ENCODE measurements at places on chromosomes 12 and 14.

DNA sequence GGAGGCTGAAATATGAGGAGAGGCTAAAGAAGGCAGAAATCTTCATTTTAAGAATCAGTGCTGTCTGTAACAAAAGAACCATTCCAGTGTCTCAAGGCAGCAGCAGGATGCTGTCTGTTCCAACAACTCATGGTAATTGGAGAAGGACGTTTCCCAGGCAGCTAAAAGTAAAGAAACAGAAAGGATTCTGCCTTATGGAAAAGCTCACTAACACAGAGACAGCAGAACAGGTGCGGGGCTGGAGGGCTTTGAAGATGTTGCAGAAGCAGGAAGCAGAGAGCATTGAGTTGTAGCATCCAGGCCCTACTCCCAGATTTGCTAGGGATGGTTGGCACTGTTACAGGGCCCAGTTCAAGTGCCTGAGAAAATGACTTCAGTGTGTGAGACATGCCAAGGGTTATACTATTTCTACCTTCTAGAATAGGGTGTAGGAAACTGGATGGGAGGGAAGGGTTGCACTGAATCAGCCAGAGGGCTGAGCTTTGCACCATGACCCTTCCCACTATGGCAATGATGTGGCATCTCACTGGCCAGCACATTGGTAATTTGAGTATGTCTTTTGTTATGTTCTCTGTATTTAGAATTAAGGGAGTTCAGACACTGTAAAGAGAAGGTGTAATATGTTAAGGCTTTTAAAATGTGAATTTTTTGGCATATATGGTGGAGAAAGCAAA lies 160.0 kb upstream of the FBXO33 start:
- no peak for DNase-seq

DNA sequence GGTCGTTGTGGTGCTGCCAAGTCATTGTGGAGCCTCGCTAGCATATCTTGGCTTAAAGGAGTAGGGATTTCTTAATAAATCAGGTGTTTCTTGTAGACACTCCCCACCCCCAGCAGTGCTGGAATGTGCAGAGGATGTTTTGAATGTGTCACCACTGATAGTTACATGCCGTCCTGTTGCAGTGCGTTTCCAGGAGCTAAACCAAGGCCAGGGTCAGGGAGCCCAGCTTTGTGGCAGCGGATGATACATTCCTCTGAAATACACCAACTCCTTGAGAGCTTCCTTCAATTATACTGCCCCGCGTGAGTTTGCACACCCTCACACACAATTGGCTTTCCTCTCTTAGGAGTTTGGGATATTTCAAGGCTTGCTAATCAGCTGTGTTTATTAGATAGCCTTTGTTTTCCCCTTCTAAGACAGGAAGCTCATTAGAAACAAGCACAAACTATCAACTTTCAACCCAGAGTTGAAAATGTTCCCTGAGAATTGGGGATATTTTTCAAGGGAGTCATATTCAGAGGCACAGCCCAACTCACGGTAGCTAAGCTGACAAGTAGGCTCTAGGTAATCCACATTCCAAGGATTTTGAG lies 154.9 kb downstream of the C12orf75 start:
- no peak for DNase-seq

DNA sequence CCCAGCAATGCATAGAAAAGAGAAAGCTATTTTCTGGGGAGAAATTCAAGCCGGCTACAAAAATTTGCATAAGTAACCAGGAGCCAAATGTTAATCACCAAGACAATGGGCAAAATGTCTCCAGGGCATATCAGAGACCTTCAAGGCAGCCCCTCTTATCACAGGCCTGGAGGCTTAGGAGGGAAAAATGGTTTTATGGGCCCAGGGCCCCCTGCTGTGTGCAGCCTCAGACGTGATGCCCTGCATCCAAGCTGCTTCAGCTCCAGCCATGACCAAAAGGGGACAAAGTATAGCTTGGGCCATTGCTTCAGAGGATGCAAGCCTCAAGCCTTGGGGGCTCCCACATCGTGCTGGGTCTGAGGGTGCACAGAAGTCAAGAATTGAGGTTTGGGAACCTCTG lies 15.8 kb downstream of the TMEM233 start:
- no peak for DNase-seq

DNA sequence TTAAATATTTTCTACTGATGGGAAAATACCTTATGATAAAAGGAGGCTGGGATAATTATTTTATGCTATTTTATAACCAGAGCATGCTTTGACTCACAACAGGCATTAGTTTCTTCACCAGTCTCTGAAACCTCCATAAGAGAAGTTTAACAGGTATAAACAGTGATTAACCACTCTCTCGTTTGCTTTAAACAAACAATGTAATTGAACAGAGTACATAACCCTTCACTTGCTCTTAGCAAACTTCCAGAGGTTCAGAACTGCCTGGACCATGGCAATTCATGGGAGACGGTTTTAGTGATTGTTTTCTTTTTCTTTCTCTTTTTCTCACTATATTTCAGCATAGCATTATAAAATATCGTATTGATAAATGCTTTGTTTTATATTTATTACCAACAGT lies 35.3 kb downstream of the CFAP251 start:
- DNase-seq: no peak

DNA sequence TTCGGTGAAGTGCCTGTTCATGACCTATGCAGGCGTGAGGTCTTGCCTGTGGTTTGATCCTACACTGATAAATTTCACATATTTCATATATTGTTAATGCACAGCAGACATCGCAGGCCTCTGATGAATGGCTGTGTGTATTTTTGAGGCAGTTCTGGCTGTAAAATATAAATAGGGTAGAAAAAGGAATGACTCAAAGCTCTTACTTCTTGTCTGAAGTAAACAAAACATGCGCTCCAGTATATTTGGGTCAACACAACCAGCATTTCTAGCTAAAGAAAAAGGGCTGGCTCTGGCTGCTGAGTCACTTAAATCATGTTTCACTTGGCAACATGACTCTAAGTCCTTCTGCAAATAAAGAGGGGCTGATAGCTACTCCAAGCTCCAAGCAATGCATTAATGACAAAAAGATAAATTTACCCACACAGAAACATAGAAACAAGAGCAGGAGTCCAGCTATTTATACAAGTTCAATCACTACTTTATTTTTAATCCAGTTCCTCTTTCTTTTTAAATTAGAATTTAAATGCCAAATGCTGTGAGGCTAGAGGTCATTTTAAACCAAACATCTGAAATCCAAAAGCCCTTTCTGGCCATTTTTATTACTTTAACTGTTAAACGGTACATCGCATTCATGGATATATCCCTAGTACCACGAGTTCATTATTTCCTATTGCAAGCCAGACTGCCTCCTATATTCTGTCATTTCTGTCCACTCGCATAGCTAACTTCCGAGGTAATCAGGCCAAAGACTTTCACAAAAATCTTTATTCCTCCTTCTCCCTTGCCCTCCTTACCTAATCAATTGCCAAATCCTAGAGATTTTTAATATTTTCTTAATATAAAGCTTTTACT lies 54.3 kb upstream of the TMCC3 start:
- no peak for DNase-seq

DNA sequence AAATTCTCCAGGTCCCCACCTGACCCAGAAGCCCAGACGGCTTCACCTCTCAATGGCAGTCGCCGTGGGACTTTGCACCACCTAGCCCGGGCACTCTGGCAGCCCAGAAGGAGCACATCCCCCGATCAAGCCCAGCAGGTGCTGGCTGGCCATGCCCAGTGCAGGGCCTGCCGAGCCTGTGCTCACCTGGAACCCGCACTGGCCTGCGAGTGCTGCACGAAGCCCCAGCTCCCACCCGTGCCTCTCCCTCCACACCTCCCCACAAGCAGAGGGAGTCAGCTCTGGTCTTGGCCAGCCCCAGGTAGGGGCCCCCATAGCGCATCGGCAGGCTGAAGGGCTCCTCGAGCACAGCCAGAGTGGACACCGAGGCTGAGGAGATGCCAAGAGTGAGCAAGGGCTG lies 144.5 kb downstream of the NUBPL start:
- no peak for DNase-seq

GRCh38 chr14:102320033-102320660 lies 601 bp downstream of the ZNF839 start:
- DNase-seq: no peak

DNA sequence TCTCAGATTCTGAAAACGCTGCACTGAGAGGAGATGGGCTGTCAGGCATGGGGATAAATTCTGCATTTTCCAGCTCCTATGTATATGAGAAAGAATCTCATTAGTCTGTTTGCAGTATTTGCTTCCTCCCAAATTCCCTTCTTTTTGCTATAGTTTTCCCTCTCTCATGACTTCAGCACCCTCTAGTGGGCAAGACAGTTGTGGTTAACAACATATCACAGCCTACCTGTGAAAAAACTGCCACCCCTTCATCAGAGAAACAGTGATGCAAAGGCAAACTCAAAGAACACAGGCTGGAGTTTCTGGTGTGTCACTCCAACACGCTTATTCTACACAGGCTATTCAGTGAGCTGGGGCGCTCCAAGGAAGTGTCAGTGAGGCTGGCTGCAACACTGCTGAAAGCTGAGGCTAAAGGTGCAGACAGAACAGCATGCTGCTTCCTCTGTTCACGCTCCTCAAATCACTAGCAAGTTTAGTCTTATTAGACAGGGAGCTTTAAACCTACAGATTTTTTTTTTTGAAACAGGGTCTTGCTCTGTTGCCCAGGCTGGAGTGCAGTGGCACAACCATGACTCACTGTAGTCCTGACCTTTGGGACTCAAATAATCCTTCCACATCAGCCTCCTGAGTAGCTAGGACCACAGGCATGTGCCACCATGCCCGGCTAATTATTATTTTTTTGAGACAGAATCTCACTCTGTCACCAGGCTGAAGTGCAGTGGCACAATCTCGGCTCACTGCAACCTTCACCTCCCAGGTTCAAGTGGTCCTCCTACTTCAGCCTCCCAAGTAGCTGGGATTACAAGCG lies 19.3 kb downstream of the ZC2HC1C start:
- peak; percentile 44 for DNase-seq

DNA sequence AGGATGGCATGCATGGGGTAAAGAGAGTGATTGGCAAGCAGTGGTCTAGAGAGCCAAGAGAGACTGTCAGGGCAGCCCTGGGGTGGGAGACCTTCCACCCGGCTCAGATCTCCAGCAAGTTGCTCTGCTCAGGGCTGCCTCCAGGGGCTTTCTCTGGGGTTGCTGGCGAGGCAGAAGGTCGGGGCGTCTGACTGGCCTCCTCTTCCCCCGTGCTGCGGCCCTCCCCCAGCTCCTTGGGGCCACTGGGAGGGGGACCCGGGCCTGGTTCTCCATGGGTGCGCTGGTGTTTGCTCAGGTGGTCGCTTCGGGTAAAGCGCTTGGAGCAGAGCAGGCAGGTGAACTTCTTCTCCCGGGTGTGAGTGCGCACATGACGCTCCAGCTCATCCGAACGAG lies 6.6 kb upstream of the AAAS start:
- no peak for DNase-seq

DNA sequence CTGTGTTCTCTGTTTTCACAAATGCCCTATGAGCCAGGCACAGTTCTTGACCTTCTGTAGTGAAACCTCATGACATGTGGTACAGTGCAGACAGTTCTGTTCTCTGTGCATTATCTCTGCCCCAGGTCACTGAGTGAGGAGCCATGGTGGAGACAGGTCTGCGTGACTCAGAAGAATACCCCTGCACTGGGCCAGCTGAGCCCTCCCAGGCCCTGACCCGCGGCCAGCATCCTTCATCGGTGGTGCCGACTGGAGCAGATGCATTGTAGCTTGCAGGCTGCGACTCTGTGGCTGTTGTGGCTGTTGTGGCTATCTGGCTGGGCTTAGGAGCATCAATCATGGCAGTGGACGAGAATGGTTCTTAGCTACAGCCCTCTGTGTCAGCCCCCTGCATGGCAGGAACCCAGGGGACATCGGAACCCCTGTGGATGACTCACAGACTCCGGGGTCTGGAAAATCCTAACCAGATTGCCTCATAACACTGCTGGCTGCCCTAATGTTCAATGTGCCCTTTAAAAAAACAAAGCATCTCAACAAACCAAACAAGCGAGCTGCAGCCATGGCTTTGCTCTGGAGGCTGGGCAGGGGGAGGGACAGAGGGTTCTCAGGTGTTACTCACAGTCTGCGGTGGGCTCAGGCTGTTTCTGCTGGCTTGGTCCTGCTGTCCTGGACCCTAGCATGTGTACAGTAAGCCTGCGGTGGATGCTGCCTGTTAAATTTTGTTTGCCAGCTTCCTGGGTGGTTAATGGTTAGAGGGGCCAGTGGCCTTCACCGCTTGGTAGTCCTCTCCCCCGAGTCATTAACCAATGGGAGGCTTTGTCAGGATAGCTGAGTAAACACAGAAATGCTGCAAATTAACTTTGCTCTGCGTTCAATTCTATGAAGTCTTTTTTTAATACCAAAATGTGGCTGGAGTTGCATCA lies at the start of gene SERPINA6:
SERPINA6 (minus strand) TSS at position 689 of the 923 bp plus-strand sequence. CDS start 8,688 bp downstream, outside the sequence.
- DNase-seq: no peak

DNA sequence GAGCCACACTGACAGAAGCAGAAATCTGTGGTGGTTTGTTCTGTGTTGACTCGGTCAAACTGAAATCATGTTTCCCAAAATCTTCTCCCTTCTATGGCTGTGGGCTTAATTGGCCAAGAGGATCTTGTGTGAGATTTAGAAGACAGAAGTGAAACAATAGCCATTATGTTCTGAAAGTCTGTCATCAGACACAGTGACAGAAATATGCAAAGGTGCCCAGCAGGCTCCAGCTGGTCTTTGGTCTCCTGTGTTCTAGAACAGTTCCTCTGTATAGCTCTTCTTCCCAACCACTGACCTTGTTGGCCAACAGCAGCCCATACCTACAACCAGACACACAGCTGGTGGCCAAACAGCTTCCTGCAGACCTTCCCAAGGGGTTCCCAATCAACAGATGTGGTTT lies 25.0 kb upstream of the COCH start:
- DNase-seq: no peak

DNA sequence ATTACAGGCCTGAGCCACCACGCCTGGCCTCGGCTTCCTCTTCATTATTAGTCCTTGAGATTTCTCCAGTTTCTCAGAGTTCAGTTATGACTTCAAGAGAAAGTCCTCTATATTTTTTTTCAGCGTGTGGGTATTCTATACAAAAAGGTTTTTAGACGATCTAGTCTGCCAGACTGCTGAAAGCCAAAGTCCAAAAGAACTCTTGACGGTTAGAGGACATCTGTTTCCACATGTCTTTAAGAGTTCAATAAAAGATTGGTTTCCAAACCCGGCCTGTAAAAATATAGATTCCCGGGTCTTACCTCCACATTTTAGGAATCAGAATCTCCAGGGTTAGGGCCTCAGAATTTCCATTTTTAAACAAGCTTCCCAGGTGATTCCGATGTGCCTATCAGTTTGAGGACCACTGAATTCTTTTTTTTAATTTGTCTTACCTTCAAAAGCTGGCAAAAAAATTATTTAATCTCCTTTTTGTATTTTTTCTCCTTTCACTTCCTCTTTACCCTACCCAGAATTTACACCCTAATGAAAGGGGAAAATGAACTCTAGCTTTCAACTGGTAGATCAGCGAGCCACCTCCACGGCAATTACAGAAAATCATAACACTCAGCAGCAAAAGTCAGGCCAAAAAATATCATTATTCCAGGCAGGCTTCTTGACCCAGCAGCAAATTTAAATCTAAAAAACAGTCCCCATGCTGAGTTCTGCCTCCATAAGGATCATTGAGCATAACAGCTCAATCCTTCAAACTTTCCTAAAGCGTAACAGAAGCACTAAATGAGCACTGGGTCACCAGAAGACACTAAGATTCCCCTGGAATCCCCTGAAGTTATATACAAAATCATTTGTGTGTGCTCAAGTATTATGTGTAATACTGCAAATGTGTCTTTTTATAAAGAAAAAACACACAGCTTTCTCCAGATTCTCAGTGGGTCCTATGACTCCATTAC lies 8.7 kb downstream of the NT5DC3 start:
- no peak for DNase-seq

GRCh38 chr14:85644211-85644610 lies 114.3 kb downstream of the FLRT2 start:
- no peak for DNase-seq

Data from amniotic stem cell (primary cell).